ENCODE measurements at places on chromosomes 11 and 22.
A peak's percentile ranks its signal among the peaks of the same experiment; 100 is the strongest.

DNA sequence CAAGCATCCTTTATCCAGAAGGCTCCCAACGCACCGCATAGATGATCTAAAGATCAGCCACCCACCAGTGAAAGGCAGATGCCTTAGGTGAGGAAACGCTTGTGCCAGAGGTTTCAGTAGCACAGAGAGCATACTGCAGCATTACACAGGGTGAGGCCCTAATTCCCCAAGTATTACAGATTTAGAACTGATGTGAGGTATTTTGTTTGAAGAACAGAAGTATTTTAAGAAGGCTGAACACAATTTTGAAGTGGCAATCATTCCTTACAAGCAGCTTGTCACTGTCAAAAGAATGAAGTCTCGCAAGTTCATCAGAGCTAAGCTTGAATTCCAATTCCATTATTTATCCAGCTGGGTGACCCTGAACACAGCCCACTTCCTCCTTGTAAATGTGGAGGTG is 70.0 kb upstream of the FAT3 start:
- no peak for DNase-seq

DNA sequence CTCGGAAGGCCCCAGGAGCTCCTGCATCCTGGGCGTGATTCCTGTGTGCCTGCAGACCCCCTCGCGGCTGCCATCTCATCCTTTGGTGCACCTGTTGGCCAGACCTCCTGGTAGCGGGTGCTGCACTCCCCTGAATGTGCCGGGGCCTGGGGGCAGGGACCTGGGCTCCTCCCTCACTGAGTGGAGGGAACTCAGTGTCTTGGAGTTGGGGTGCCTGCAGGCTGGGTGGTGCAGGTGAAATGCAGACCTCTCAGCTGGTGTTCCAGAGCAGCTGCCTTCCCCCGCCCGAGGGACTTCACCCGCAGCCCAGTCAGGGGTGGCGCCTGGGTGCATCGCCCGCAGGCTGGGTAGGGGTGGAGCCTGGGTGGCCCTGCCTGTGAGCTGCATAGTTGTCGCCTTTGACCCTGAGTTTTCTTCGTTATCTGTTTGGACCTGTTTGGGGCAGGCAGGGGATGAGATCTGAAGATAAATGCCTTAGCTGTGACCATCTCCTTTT is 31.4 kb downstream of the LRP5 start:
- DNase-seq = no peak

- no peak for DNase-seq
Observed at GRCh38 chr11:63491240-63491587, 247 bp upstream of the PLAAT5 start.

DNA sequence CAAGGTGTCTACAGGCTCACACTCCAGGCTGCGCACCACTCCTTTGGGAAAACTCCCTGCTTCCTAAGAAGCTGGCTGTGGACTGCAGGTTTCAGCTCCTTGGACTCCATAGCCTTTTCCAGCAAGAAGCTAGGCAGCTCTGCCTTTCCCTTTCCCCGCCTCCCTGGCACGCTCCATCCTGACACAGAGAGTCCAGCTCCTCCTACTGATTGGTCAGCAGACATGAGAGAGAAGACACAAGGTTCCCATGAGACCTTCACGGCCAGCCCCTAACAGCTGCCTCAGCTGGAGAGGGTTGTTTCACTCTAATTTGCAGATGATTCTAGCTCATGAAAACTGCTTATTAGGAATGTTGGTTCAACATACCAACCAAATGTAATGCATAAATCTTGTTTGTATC is 27.6 kb downstream of the TENM4 start:
- peak; percentile 58 for DNase-seq

DNA sequence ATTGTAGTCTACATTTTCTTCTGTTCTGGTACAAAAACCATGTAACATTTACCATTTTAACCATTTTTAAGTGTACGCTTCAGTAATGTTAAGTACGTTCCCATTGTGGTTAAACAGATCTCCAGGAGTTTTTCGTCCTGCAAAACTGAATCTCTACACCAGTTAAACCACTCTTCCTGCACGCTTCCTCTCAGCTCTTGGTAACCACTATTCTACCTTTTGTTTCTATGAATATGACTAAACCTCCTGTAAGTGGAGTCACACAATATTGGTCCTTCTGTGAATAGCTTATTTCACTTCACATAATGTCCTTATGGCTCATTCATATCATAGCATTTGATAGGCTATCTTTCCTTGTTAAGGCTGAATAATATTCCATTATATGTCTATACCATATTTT is 7.1 kb upstream of the EXT2 start:
- no peak for DNase-seq

DNA sequence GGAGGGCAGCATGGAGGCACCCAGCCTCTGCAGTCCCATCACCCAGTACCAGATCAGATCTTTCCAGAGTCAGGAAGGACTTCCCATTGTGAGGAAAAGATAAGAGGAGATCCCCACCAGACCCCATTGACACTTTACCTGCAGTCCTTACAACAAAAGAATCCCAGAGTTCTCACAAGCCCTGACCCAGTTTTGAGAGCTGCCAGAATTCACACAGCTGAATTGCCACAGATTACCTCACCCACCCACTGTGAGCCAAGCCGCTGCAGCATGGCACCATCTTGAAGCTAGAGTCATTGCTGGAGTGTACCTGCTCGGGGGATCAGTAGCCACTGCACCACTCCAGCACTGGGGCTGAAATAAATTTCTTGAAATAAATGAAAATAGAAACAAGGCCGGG is 91.8 kb upstream of the UBASH3B start:
- no peak for DNase-seq

- no peak for DNase-seq
Observed at GRCh38 chr11:7032692-7033091, 12.4 kb downstream of the NLRP14 start.

DNA sequence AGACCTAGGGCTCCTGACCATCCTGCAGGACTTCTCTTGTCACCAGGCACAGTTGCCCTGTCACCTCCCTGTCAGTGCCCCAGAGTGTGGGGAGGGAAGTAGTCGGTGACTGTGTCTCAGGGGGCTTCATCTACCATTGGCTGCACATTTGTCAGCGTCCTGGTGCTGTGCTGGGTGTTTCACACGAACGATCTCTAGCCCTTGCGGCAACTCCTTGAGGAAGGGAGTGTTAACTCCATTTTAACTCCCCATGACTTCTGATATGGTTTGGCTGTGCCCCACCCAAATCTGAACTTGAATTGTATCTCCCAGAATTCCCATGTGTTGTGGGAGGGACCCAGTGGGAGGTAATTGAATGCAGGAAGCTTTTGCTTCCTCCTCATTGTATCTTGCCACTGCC is 7.1 kb downstream of the TSKU start:
- DNase-seq = no peak

- no peak for DNase-seq
Observed at GRCh38 chr11:37896016-37896415, 1298.0 kb upstream of the RAG2 start.

GRCh38 chr22:44827666-44828190 is 75.4 kb downstream of the ARHGAP8 start:
- no peak for DNase-seq

- peak; percentile 56 for DNase-seq
Observed at GRCh38 chr11:130897262-130898182, 18.8 kb downstream of the SNX19 start.

DNA sequence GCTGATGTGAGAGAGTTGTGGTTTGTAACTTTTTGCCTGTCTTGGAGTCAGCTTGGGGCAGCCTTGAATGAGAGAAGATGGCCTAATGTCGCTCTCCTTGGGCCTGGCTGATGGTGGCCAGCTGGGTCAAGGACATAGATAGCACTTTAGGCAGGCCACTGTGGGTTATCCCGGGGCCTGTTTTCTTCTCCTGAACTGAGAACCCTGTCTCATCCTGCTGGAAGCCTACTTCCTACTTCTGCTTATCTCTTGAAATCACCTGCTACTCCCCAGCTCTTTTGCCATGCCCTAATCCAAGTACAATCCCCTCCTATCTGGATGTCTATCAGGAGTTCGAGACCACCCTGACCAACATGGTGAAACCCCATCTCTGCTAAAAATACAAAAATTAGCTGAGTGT is 49.5 kb downstream of the OSBP2 start:
- DNase-seq = no peak

Data from left renal pelvis (tissue), 4 donors.